ENCODE measurements at places on chromosomes 7 and 10.

DNA sequence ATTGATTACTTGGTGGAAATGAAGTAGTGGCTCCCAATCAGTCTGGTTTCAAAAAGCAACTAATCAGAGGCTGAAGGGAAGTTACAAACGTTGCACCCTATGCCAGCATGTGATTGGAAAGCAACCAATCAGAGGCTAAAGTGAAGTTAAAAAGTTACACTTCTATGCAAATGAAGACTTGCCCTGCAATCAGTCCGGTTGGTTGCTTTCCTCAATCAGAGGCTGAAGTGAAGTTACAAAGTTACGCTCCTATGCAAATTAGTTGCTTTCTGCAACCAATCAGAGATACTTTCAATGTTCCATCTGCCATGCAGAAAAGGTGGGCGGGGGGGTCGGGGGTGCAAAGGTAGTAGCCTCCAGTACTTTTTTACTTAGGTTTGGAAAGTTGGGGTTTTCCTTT is 1077.1 kb downstream of the TYW1 start:
- DNase-seq: no peak

DNA sequence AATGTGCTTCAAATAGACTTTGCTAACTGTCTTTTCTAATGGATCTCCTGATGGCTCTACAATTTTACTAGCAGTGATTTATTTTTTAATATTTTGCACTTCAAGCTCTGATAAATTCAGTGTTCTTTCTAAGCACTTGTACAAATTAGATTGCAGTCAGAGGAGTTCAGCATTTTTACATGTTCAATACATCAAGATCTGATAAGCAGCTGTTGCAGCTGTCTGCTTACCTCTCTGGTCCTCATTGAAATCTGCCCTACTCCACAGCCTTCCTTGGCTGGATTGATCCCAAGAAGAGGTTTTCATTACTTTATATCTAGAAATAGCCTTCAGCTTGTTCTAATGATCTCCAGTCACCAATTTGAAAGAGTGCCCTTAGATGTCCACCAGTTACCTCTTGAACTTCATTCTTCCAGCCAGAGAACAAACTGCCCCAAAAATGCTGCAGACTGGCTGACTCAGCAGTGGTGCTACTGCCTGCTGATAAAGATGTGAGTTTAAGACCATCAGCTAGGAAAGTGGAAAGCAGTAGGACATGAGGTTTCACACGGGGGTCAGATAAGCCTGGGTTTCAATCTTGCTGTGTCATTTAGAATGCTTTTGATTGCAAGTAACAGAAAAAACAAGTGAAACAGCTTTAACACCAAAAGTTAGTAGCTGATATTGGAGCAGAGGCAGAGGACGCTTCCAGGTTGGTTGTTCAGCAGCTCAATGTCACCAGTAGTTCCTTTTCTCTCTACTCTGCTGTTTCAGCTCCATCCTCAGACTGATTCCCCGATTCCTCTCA is 350.9 kb upstream of the NPVF start:
- no peak for DNase-seq

GRCh38 chr7:6278749-6279310 is 6.4 kb upstream of the CYTH3 start:
- no peak for DNase-seq

DNA sequence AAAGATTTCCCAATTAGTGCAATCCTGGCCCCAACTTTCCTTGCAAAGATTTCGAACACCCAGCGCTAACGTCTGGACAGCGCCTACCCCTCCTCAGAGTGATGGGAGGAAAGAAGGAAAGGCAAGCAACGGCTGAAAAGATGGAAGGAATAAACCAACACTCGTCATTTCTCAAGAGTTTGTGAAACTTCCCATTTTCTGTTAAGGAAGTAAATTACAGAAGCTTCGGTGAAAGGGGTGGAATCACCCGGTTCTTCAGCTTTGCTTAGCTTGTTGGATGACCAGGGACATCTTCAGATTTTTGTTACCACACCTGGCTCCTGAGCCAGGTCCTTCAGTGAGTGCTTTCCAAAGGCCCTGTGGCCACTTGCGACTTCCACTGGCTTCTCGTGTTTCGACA is 313.1 kb downstream of the SKIDA1 start:
- no peak for DNase-seq

GRCh38 chr10:67612577-67613537 is 83.1 kb downstream of the CTNNA3 start:
- DNase-seq: peak; percentile 0

GRCh38 chr10:128633864-128634540 is 507.8 kb upstream of the MKI67 start:
- no peak for DNase-seq

DNA sequence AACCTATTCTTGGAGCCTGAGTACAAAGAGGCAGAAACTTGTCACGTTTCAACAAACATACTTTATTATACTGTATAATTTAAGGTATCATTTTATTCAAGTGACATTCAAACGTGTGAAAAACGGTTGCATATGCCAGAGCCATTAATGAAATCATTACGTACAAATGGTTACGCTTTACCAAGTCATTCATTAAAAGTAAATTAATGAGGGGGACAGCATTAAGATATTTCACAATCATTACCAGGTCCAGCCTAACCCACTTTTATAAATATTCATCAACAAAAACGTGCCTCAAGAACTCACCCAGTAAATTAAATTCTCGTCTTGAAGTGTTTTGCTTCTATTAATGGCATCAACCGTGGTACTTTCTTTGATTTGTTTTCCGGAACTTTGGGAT is 253.0 kb downstream of the RPS24 start:
- DNase-seq: no peak

- no peak for DNase-seq
Observed at GRCh38 chr7:139687980-139688632, 89.7 kb downstream of the HIPK2 start.

GRCh38 chr10:101219139-101219945 is 9.9 kb downstream of the LBX1 start:
- DNase-seq: no peak

GRCh38 chr7:120190109-120190508 is 82.9 kb upstream of the KCND2 start:
- no peak for DNase-seq

DNA sequence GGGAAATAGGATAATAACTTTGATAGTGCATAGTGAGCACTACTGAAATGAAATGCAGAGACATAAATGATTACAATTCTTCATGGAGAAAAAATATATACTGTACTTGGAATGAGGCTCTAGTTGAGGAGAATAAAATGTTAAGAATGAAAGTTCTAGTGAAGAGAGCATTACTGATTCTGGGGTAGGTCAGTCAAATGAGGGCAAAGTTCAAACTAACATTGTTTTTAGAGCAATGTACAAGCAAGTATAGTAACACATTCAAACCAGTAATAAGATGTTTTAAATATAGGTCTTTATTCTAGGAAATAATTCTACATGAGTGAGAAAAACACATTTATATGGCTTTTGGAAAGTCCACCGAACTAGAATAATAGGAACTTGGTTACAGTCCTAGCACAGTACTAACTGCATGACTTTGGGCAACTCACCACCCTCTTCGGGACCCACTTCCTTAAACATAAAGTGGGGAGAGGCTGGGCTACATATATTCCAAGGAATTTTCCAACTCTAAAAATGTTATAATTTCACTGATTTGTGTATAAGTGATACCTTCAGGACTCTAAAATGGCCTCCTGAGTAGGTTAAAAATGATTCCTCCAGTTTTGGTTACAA is 86.4 kb downstream of the CDK6 start:
- no peak for DNase-seq

DNA sequence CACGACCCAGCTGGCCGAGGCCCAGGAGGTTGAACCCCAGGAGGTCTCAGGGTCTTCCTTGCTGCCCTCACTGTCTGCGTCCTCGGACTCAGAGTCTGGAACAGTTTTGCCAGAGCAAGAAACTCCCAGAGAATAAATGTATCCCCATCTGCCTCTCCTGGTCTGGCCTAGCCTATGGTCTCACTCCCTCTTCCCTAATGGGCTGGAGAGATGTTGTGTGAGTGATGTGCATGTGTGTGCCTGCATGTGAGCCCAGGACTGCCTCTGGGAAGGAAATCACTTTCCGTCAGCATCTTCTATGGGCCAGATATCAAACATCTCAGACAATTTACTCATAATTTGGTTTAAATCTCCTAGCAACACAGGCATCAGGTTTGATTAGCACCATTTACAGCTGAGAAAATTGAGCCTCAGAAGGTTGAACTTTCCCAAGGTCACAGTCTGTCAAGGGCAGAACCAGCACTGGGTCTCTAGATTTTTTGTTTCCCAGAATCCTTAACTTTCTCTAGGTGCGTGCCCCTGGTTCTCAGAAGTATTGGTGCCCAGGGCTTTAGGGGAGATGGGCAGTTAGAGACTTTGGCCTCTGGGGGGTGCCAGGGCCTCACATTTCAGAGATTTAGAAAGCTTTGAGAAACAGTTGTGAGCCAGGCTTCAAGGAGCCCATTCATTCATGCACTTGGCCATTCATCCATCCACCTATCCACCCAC is 4.9 kb downstream of the TMEM270 start:
- DNase-seq: no peak

- DNase-seq: no peak
Observed at GRCh38 chr10:8902926-8903325, 848.4 kb downstream of the GATA3 start.

DNA sequence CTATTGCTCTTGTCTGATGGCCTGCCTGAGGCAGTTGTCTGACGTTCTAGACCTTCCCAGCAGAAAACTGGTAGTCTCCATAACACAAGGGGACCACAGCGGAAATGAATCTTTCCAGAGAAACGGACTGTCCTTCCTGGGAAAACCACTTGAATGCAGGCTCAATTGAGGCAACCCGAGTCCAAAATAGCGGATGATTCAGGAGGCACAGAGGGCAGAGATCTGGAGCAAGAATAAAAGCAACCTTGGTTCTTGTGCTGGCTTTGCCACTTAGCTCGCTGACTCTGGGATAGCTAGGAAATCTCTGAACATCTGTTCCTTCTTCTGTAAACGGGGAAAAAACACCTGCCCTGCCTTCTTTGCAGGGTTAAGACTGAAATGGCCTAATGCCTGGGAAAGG is 178.8 kb downstream of the NEURL1 start:
- DNase-seq: no peak

DNA sequence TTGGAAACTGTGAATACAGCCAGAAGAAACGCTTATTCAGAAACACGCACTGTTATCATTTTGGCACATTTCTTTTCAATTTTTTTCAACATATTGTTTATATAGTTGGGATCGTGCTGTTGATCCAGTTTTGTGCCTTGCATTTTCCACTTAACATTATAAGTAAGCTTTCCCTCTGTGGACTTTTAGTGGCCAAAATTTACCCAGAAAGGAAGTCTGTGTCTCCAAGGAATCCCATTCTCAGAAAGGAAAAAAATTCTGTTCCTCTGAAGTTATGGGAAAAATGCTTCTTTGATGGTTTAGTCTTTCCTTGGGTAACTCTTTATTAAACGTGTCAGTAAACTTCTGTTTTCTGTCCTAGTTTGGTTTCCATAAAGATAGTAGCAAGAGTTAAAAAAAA is 280.0 kb downstream of the REEP3 start:
- no peak for DNase-seq

DNA sequence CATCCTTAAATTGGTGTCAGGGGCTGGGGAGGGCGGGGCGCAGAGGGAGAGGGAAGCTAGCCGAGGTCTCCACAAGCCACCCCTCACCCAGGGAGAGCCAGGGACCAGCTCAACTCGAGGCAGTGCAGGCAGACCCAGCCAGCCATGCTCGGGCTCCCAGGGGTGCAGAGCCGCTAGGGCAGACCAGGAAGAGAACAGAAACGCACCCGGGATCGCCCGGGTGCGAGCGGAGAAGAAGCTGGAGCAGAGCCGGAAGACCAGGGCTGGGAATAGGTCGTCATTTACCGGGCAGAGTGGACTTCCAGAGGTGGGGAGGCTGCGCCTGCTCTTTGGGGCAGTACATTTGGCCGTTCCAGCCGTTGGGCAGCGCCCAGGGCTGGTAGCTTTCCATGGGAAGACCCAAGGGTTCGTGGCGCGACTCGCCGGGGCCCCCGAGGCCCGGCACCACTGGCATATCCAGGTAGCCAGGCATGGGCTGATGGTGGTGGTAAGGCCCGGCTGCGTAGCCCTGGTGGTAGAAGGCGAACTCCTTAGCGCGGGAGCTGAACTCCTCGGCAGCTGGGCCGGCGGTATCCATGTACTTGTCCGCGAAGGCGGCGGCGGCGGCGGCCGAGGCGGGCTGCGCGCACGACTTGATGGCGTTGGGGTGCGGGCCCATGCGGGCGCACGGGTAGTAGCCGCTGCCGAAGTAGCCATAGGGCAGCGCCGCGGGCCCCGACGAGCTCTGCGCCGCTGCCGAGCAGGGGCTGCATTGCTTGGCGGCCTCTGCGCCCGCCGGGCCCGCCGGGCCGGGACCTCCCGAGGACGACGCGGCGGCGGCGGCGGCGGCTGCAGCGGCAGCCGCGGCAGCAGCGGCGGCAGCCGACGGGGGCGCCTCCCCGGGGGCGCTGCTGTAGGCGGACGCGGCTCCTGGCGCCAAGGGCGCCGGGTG is 755 bp downstream of the HOXA13 start:
- no peak for DNase-seq

- DNase-seq: peak; percentile 99
Observed at GRCh38 chr10:93437086-93437945, 44.8 kb downstream of the MYOF start.

DNA sequence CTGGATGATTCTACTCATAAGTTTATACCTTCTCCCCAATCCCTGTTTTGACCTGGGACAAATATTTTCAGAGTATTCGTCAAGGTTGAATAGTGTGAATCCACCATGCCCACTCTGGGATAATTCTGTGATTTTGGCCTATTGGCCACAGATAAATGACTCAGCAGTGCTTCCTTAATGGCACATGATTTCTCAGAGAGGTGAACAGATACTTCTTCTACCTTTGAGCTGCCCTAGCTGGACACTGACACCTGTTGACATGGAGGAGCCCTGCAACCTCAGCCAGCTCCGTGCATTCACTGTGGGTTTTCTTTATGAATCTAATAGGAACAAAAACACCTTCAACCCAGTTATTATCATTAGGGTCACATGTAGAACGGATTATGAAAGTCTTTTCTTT is 40.9 kb upstream of the HPS1 start:
- no peak for DNase-seq

DNA sequence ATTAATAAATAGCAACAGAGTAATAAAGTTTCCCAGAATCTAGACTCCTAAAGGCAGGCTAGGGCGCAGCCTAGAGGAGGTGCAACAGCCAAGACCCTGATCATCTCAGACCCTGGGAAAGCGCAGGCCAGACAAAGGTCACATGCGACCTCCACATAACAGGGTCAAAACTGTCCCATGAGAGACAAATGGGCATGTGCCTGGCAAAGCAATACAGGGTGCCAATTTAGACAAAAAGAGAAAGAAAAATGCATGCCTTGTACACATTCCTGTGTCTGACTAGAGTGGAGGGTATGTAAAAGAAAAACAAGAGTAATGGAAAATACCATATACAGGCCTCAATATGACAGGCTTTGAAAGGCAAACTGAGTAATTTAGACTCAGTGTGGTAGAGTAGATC is 22.2 kb downstream of the MPP7 start:
- peak; percentile 20 for DNase-seq

GRCh38 chr7:106566196-106566595 is 94.8 kb downstream of the CCDC71L start:
- no peak for DNase-seq

- DNase-seq: no peak
Observed at GRCh38 chr7:127892488-127893314, 138.5 kb downstream of the LRRC4 start.

- DNase-seq: no peak
Observed at GRCh38 chr7:101996131-101996691, 178.8 kb downstream of the CUX1 start.

GRCh38 chr10:21514129-21514817 is 11.2 kb downstream of the SKIDA1 start:
- no peak for DNase-seq

- no peak for DNase-seq
Observed at GRCh38 chr10:50382576-50383023, 131.3 kb upstream of the ASAH2 start.

- DNase-seq: no peak
Observed at GRCh38 chr10:12594448-12594944, 245.1 kb downstream of the CAMK1D start.
